ENCODE measurements at places on chromosomes 11 and 22.
A peak's percentile ranks its signal among the peaks of the same experiment; 100 is the strongest.

GRCh38 chr11:121067962-121068647 lies 32.9 kb upstream of the TECTA start:
- no peak for DNase-seq

DNA sequence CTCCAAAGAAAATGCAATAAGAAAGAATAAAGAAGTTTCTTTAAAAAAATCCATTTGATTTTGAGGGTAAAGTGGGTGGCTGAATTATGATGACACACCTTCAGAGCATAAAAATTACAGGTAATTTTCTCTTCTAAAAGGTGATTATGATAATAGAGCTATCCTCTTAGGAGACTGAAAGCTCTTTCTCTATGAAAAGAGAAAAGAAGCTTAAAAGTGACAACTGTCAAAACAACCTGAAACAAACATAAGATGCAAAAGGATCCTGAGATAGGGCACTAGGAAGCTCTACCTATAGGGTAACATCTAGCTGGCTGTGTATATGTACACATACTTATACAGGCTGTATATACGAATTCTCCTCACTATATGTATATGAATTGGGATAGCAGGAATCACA lies 270.2 kb downstream of the GUCY1A2 start:
- DNase-seq, result no peak

DNA sequence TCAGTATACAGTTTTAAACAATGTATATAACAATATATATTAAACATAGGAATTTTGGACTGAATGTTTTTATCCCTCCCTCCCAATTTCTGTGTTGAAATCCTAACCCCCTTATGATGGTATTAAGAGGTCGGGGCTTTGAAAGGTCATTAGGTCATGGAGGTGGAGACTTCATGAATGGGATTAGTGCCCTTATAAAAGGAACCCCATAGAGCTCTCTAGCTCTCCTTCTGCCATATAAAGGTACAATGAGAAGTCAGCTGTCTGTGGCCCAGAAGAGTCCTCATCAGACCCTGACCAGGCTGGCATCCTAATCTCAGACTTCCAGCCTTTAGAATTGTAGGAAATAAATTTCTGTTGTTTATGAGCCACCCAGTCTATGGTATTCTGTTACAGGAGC lies 6.5 kb downstream of the NNMT start:
- no peak for DNase-seq

DNA sequence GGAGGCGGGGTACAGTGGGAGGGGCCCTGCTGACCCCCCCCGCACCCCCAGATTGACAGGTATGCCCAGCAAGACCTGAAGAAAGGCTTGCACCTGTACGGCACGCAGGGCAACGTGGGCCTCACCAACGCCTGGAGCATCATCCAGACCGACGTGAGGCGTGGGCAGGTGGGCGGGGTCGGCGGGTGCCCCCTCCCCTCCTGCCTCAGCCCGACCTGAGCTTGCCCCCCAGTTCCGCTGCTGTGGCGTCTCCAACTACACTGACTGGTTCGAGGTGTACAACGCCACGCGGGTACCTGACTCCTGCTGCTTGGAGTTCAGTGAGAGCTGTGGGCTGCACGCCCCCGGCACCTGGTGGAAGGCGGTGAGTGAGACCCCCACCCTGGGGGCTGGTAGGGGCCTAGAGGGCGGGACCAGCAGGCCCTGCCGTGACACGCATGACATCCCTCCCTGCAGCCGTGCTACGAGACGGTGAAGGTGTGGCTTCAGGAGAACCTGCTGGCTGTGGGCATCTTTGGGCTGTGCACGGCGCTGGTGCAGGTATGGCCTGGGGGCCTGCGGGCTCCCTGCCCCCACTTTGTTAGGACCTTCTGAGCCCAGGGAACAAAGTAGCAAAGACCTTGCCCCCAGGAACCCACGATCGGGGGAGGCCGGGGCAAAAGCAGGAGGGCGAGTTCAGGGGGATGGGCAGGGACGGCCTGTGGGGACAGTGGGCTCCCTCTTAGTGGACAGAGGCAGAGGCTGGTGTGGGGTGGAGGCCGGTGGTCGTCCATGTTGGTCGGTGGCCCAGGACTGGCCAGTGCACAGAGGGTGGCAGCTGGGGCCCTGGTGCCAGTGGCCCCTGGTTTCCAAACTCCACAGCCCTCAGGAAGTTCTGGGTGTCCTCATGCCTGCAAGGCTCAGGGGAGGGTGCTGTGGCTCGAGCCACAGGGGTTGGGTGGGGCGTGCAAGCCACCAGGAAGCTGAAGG lies 23.1 kb downstream of the TSPAN4 start:
- no peak for DNase-seq

GRCh38 chr11:119729581-119729927 lies 554 bp upstream of the NECTIN1 start:
- DNase-seq, result no peak

DNA sequence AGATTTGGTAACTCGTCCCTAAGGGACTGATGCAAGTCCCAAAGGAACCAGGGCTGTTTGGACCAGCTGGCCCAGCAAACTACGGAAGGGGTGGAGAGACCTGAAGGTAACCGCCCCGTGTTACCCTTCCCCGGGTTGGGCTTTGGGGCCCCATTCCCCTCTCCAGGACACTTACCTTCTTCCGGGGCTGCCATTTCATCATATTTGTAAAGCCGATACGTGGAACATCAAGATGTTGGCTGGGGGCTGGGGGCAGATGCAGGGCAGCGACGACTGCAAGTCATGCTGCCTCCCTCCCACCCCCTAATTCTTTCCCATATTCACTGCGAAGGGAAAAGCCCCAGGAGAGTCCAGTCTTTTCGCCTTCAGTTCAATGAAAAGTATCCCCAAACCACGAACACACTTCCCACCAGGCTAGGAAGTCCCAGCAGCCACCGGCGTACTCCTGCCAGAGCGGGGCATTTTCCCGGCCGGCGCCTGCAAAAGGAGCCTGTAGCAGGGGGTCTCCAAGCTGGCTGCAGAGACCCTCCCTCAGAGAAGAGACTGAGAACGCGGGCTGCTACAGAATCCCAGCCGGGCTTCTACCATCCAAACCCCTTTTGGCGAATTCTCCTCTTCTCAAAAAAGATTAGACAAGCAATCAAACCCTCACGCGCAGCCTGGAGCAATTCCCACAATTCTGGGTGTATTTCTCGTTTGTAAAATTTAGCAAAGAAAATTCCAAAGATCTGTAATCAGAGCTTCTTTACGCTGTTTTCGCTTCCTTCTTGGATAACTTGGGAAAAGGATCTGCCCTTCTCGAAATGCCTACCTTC lies 236.7 kb downstream of the TTC28 start:
- peak; percentile 67 for DNase-seq

GRCh38 chr11:34425360-34425759 lies 13.4 kb upstream of the CAT start:
- DNase-seq, result no peak

DNA sequence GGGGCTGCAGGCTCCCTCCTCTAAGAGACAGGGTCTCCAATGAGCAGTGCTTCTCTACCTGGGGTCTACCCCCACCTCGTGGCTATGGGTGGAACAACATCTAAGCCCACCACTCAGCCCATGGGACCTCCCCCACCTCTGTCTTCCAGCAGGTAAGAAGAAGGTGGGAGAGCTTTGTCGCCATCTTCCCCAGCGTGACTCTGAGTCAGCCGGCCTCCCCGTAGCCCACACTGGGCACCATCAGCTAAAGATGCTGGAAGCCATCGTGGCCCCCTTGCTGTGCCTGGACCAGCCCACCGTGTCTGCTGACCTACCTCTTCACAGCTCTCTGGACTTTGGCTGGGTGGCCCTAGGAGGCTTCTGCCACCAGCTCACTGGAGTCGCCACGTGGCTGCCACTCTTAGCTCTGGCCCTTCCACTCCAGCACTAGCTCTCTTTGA lies 944 bp downstream of the C11orf86 start:
- no peak for DNase-seq

DNA sequence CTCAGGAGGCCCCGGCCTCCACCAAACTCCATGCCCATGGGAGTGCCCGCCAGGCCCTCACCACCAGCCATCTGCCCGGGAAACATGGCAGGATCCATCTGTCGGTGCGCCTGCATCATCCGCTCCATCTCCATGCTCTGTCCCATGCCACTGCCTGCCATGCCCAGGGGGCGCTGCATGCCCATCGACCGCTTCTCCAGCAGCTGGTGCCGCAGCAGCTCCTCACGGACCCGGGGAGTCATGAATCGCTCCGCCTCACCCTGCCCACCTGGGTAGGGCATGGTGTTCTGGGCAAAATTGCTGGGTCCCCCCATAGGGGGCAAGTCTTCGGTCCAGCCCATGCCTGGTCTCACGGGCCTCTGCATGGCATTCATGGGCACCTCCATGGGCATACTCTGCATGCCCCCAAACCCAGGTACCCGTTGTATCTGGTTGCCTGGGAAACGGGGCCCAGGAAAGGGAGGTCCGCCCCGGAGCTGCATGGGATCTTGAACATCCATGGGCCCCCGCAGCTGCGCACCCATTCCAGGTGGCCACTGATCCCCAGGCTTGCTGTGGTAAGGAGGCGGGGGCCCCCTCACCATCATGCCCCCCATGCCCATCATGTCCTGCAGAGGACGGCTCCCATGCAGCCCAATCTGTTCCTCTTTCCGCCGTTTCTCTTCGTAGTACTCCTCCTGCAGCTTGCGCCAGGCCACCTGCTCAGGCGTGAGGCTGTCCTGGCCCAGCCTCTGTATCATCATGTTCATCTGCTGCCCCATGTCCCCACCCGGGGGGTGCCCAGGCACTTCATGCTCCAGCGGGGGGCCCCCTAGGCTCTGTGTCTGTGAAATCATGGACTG lies 18.0 kb downstream of the CXCR5 start:
- DNase-seq, result no peak

- DNase-seq, result no peak
Measured at GRCh38 chr11:91397134-91397468, 827.5 kb upstream of the FAT3 start.

DNA sequence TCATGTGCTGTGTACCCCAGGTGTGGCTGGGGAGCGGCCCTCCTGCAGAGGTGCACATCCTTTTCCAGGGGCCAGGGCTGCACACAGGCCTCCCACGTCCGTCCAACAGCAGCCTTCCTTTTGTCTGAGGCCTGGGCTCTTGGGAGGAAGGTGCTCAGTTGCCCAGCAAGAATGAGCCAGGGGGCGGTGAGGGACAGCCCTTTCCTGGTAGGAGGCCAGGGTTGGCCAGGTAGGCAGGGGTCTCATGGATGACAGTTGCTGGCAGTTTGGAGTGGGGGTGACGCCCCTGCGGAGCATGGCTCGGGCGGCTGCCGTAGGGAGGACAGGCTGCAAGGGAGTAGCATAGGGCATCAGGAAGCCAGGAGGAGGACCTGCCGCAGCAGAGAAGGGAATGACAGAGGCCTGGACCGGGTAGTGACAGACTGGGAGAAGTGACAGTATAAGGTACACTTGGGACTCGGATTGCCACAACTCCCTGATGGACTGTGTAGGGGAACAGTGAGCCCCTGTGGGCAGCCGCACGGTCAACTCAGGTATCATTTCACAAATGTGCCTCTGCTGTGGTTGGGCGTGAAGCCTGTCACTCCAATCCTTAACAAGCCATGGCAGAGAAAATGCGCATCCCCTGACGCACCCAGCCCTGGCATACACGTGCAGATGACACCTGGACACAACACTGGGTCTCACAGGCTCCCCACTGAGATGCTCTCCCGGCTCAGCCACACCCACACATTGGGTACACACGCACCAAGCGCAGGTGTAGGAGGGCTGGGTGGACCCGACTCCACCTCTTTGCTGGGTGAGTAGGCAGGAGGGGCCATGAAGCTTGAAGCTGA lies 79.7 kb downstream of the DGCR2 start:
- no peak for DNase-seq

- no peak for DNase-seq
Measured at GRCh38 chr22:22458896-22459588, 49.5 kb downstream of the ZNF280B start.

GRCh38 chr11:33898957-33899356 lies 7.1 kb upstream of the LMO2 start:
- no peak for DNase-seq

GRCh38 chr11:118276422-118276821 lies 12.3 kb upstream of the MPZL2 start:
- DNase-seq, result no peak

GRCh38 chr11:113538451-113539412 lies 63.5 kb upstream of the DRD2 start:
- no peak for DNase-seq

DNA sequence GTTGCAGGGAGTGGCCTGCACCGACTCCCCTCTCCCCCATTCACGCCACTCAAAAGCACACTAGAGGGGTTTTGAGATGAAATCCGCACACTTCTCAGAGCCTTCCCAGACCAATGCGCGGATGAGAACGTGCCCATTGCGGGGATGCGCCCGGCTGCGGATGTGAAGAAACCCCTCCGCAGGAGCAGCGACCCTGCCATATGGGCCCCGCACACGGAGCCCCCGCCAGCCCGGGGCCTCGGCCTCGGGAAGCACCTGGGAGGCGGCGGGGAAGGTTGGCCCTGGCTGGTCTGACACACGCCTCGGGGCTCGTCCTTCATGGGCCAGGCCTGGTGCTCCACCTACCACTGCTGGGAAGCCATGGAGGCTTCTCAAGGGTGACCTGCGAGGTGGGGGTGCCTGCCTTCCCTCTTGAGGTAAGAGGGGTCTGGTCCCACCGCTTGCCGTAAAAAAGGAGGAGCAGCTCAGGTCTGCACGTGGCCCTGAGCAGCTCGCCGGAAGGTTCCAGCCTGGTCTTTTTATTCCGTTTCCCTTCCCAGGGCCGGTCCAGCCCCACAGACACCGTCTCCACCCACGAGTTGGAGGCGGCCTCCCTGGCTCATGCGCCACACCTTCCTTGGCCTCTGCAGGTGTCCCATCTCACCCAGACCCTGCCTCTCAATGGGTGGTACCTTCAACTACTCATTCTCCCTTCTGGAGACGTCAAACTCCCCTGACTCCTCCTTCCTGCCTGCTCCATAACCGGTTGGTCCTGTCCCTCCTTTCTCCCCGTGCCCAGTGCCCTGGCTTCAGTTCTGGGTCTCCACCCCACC lies 39.4 kb downstream of the TRMU start:
- DNase-seq, result no peak

- peak; percentile 38 for DNase-seq
Measured at GRCh38 chr11:60130496-60130895, 42.0 kb downstream of the MS4A2 start.

DNA sequence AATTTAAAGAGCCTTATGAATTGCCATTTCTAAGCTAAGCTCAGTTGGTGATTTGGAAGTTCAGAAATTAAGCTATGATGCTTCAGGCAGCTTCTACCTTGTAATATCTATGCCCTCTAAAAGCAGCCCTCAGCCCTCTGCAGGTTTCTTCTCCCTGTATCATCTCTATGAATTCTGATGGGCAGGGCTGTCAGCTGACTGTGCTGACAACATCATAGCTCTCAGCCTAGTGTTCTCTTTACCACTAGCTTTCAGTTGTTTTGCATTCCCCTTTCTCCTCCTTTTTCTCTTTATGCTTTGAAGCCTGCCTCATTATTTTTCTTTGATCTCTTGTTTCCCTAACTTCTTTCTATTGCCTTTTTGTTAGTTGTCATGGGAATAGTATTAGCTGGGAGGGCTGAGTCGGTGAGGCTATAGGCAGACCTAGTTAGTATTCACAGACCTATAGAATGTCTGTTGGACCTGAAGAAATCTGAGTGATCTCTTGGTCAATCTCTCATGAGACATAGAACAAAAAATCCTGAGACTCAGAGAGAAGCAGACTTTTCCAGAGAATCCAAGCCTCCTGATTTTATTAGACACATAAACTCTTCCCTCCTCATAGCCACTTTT lies 535.4 kb downstream of the RAB38 start:
- no peak for DNase-seq
